ENCODE measurements at places on chromosomes 7 and 10. TPM values are rescaled to one million over a fixed set of nuclear protein-coding genes. Genes with fewer than 3 reads are reported as not detected.

The MINDY3 gene
- total RNA-seq, result 8.7 TPM

The CUBN gene
- total RNA-seq, result 0.22 TPM

DNA sequence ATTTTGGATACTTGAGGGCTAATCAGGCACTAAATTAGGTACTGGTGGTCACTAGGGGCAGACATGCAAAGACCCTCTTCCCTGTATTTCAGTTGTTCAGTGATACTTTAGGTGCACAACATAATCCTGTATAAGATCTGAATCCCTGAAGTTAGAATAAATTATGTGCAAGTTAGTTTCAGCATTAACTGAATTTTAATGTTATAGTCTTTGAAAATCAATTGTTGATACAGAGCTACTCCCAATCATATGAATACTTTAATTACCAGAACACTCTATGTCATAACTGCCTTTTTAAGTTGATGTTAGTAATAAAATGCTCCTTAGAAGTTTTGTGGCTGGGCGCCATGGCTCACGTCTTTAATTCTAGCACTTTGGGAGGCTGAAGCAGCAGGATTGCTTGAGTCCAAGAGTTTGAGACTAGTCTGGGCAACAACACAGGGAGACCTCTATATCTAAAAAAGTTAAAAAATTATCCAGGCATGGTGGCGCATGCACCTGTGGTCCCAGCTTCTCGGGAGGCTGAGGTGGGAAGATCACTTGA, 87.1 kb upstream of the SKAP2 start:
- no peak for DNase-seq

DNA sequence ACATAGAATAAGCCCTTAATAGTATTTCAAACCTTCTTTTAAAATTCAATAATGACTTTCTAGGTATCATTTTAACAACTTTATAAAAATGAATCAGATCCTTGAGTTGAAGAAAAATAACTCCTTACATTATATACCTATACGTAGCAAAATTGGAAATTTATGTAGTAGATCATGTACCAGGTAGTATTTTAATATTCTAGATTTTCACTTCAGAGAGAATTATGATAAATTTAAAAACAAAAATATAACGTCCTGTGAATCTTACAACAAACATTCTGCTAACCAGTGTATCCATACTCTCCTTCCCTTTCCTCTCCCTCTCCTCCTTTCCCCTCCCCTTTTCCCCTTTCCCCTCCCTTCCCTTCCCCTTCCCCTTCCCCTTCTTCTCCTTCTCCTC, 6.1 kb upstream of the RAB11FIP2 start:
- DNase-seq, result no peak

DNA sequence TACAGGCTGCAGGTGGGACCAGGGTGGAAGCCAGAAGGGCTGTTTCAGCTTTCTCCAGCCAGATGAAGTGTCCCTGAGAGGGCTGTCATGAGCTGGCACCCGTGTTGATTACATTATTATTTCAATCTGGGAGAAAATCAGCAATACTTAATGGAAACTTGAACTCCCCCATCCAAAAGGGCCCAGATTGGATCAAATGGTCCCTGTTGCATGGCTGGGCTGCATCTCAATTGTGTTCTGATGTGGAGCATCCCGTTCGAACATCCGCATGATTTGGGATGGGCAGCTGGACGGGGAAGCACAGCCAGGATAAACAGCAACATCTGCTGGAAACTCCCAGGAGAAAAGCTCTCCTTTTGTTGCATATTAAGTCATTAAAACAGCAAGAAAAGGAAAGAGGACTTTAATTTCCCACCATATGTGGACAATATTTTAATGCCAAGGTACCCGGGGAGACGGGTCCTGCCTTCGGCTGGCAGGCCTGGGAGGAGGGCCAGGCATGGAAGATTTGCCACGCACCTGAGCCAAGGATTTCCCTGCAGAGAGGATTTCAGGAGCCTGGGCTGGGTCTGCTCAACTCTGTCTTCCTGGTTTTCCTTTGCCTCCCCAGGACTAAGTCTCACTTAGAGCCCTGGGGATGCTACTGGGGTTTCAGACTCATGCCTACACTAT, 52.4 kb downstream of the NPTX2 start:
- DNase-seq, result no peak

- DNase-seq, result no peak
Measured at GRCh38 chr7:139829025-139829774, at the start of gene TBXAS1. TSS of gene TBXAS1 (plus strand) at chr7:139829264. CDS start at chr7:139829391, 127 bp downstream.

DNA sequence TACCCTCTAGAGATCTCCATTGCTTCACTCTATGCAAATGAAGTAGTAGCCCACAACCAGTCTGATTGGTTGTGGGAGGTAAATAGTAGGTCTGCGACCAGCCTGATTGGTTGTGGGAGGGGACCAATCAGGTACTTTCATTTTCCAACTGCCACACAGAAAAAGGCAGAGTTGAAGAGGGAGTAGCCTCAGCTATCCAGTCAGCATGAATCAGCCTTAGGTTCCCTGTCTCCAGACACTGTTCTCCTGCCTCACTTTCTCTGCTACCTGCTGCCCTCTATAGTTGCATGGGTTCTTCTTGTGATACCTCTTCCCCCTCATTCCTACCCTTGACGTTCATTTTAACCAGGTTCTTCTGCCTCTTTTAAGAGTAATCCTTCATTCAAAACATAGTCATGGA, 114.5 kb upstream of the LYZL1 start:
- DNase-seq, result no peak

- DNase-seq, result no peak
Measured at GRCh38 chr10:76840802-76841201, 796.8 kb downstream of the KCNMA1 start.

Data from psoas muscle (tissue), 8 donors.